ENCODE measurements at places on chromosomes 5 and 9.

DNA sequence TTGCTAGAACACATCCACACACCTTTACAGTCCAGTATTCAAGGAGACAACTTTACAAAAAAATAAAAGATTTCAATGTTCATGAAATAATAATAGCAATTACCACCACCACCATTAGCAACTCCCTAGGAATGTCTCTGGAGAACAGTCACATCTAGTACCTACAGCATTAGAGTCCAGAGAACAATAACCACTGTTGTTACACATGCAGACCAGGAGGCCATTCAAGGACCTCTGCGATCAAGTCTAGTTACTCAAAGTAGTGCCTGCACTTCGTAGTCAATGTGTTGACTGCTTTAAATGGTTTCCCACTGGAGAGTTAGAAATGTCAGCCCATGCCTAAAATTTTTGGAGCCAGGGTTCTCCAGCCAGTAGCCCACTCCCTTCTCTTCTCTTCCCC is 244.4 kb downstream of the DEPDC1B start:
- no peak for DNase-seq

GRCh38 chr9:2016408-2017330 is 1.5 kb downstream of the SMARCA2 start:
- peak; percentile 90 for DNase-seq

GRCh38 chr5:60196385-60197113 is 303.0 kb upstream of the PDE4D start:
- no peak for DNase-seq

GRCh38 chr9:97803167-97804058 is 49.6 kb upstream of the FOXE1 start:
- peak; percentile 63 for DNase-seq

DNA sequence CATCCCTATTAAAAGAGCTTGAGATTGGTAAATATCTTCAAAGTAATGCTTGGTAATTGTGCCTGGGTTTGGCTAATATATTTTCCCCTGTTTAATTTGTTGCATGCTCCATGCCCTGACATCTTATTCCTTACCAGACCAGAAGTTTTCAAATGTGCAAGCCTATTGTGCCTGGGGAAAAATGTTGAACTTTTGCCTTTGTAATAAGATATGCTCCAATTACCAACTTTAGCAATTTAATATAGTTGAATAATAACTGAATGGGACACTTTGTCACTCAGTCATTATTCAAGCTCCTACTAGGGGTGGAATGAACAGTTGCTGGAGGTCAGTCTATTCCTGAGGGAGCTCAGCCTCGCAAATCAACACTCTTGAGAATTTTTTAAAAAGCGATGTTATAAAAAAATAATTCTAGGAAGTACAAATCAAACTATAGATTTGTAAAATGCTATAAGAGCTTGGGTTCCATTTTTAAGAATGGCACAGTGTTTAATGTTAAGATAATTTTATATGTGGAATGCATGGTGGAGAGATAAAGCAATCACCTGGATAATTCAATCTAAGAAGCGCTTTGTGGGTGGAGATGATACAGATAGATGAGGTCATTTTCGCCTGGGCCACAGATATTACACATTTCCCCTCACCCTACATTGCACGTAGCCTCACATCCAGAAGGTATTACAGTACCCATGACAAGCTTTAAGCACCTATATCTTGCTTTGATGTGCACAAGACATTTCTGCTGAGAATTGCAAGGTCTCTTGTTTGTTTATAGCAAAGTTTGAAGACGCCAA is 231.8 kb downstream of the PIK3R1 start:
- no peak for DNase-seq

- no peak for DNase-seq
Observed at GRCh38 chr5:81533629-81534405, 139.9 kb upstream of the ACOT12 start.

DNA sequence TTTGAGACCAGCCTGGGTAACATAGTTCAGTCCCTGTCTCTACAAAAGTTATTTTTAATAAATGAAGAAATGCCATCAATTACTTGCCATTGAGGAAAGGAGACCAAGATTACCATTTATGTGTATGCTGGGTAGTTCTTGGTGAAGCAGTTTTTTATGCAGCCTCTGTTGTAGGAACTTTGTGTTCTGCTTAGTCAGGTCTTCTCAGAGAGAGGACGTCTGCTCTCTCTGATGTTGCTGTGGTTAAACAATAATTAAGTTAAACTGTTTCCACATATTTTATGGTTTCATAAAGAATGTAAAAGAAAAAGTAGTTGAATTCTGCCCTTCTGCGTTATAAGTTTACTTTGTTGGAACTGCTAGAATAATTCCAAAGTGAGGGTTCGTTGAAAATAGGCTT is 210.5 kb downstream of the KDM4C start:
- DNase-seq, result no peak

DNA sequence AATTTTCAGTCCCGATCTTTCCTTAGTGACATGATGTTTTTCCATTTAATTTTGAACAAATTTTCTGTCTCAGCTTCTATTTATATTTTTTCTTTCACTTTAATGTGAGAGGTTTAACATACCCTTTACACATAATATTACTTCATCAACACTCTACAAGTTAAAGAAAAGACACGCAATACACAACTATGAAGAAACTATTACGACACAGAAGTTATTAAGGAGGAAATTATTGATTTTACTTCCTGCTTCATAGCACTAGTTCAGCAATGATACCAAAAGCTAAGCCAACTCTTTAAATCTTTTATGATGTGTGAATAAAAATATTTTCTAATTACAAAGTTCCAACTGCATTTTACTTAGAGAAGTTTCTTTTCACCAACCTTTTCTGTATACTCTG is 432.3 kb upstream of the DAB2 start:
- DNase-seq, result no peak

- DNase-seq, result no peak
Observed at GRCh38 chr9:125156551-125156950, 13.2 kb upstream of the SCAI start.

DNA sequence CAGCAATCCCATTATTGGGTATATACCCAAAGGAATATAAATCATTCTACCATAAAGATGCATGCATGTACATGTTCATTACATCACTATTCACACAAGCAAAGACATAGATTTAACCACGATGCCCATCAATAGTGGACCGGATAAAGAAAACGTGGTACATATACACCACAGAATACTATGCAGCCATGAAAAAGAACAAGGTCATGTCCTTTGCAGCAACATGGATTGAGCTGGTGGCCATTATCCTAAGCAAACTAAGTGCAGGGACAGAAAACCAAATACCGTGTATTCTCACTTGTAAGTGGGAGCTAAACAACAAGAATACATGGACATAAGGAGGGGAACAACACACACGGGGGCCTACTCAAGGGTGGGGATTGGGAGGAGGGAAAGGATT is 33.8 kb upstream of the LAMC3 start:
- no peak for DNase-seq

DNA sequence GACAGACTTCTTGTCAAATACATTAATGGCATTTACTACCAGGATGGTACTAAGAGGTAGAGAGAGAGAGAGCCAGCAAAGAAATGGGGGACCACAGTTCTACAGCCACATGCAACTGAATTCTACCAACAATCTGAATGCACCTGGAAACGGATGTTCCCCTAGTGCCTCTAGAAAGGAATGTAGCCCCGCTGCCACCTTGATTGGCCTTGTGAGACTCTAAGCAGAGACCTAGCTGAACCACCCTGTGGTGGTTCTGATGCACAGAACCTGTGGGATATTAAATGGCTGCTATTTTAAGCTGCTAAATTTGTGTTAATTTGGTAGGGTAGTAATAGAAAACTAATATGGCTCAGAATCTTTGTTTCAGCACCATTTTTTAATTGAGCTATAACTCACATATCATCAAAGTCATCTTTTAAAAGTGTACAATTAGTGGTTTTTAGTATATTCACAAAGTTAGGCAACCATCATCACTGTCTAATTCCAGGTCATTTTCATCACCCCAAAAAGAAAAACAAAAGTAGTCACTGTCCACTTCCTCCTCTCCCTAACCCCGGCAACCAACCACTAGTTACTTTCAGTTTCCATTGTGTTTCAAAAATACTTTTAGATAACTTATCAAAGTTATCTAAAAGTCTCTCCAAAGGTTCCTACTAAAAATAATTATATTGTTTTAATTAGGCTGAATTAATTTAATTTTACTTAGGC is 51.7 kb downstream of the CPLANE1 start:
- DNase-seq, result no peak

DNA sequence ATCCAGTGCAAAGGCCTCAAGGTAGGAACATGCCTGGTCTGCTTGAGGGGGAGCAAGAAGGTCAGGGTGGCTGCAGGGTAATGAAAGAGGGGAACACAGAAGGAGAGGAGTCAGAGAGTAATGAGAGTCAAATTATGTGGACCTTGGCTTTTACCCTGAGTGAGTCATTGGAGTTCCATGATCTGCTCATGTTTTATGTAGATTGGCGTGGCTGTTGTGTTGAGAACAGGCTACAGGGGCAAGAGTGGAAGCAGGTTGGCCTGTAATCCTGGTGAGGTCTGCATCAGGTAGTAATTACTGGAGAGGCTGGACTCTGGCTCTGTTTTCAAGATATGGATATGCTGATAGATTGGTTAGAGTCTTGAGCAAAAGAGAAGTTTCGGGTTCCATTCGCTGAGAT is 177.7 kb upstream of the NR3C1 start:
- no peak for DNase-seq

GRCh38 chr9:324971-325370 is 110.3 kb downstream of the DOCK8 start:
- no peak for DNase-seq

DNA sequence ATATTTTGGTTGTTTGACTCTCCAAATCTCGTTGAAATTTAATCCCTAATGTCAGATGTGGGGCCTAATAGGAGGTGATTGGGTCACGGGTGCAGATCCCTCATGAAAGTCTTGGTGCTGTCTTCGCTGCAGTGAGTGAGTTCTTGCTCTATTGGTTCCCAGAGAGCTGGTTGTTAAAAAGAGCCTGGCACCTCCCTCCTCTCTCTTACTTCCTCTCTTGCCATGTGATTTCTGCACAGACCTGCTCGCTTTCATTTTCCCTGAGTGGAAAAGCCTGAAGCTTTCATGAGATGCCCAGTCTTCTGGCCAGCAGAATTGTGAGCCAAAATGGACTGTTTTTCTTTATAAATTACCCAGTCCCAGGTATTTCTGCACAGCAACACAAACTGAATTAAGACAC is 221.6 kb downstream of the MAT2B start:
- DNase-seq, result no peak

DNA sequence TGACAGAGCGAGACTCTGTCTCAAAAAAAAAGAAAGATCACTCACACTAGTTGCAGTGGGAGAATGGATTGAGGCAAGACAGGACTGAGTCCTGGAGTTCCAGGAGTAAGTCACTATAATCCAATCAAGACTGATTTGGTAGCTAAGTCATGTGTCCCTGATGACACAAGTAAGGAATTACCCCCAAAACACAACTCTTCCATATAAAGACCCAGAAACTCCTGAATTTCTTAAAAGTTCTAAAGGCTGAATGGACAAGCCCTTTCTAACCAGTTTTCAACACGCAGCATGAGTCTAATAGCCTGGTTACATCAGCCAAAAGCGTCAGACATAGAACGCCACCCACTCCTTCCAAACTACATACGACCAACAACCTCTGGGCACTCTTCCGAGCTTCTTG is 2.5 kb downstream of the ZFP62 start:
- no peak for DNase-seq

DNA sequence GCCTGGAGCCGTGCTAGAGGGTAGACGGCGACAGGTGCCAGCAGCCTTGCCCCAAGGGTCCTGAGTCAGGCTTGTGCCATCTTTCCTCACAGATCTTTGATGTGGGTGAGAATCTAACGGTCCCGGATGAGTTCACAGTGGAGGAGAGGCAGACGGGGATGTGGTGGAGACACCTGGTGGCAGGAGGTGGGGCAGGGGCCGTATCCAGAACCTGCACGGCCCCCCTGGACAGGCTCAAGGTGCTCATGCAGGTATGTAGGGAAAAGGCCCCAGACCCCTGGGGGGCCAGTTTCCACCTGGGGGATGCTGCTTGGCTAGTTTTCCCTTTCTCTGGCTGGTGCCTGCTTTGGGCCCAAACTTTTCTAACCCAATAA is 24.0 kb downstream of the PTGES2 start:
- DNase-seq, result no peak

GRCh38 chr9:119803679-119804078 is 434.4 kb upstream of the BRINP1 start:
- no peak for DNase-seq

- no peak for DNase-seq
Observed at GRCh38 chr5:170028124-170028523, 47.8 kb upstream of the INSYN2B start.

- no peak for DNase-seq
Observed at GRCh38 chr5:78127875-78128274, 166.6 kb downstream of the AP3B1 start.

GRCh38 chr9:127910613-127911205 is 6.1 kb downstream of the ST6GALNAC4 start:
- no peak for DNase-seq

DNA sequence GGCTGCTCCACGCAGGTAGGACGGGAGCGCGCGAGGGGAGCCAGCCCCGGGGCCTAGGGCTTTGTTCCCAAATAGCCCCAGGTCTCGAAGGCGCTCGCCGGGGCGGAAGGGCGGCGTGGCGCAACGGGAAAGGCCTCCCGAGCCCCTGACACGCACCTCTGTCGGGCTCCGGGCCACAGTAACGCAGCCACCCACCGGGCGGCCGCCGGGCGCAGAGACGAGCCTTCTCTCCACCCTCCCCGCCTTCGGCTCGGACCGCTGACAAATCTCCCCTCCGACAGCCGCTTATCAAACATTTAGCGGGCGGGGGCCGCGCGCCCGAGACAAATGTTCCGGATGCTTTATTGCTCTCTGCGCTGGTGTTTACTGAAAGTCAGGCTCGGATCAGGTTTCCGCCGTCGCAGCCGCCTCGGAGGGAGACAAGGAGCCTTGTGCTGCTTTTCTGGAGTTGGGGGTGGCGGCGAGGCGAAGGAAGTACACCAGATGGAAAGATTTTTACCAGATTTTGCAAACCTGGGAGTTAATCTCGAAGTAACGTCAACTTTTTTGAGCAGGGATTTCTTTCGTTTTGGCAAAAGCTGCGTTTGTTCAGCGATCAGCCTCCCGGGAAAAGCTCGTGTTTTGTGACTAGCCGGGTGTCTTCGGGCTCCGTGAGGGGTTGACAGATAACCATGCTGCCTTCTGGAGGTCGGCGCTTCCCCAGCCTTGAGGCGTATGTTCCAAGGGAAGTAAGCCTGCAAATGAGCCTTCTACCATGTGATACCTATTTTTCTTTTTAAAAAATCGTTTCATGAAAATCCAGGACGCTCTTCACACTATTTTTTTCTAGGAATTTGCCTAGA is 950 bp downstream of the RGMB start:
- peak; percentile 84 for DNase-seq
